MG63 (cell line): ENCODE measurements at places on chromosomes 7 and 10.
A peak's percentile ranks its signal among the peaks of the same experiment; 100 is the strongest.

DNA sequence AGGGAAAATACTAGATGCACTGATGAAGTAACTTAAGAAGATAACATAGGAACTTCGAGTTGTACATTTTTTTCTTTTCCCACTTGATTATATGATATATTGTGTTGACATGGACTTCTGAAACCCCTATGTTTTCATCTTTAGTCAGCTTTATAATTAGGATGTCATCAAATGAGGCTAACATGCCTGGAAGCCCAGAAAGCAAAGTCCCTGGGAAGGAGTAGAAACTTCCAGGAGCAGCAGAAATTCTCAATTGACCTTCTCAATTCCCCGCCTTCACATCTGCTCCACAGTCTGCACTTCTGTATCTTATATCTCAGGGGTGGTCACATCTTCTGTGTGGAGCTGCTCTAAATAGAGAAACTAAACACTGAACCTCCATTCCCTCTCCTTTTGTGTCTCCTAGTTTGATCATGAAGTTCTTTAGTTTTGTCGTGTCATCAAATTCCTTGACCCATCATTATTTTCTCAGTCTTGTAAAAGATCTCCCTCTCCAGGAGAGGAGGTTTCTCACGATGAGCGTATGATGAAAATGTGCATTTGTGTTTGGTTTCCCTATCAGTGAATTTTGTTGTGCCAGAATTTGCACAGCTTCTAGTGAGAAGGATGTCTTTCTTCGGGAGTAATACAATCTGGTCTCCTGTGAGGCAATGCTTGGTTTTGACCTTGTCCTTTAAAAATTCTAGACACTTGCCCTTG is 303.3 kb downstream of the SUGCT start:
- DNase-seq: no peak

- DNase-seq: no peak
Measured at GRCh38 chr10:97842656-97843280, 6.9 kb upstream of the GOLGA7B start.

- DNase-seq: no peak
Measured at GRCh38 chr7:14765731-14766130, 136.8 kb downstream of the DGKB start.

DNA sequence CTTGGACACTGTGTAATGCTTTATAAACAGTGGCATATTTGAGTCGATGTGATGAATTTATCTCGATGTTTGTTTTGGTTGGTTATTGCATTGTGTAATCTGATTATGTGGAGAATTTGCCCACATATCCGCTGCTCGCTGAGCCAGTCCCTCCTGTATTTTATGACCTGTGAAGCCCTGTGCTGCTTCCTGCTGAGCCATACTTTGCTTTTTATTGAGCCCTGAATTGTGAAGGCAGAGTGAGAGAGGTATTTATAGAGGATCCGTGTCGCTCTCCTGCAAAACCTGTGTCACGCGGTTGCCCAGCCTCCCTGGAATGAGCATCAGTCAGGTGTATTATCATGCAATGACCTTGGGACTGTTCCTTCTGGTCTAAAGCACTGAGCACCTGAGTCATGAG is 253.7 kb downstream of the ARHGAP21 start:
- DNase-seq: peak; percentile 28

DNA sequence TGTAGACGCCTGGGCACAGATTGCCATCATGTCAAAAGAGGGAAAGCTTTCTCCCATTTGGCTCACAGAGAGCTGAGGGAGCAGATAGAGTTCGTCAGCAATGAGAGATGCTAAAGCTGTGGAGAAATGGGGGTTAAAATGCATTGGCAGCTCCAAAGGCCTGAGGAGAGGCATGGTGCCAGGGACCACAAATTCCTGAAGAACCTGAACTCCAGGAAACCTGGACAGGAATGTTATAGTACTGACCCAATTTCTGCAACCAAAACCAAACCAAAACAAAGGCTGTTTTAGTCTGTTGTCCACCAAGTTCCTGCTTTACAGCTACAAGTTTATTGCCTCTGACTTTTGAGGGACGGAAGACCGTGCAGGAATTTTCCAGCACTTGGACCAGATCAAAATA is 575.7 kb downstream of the REEP3 start:
- DNase-seq: no peak

DNA sequence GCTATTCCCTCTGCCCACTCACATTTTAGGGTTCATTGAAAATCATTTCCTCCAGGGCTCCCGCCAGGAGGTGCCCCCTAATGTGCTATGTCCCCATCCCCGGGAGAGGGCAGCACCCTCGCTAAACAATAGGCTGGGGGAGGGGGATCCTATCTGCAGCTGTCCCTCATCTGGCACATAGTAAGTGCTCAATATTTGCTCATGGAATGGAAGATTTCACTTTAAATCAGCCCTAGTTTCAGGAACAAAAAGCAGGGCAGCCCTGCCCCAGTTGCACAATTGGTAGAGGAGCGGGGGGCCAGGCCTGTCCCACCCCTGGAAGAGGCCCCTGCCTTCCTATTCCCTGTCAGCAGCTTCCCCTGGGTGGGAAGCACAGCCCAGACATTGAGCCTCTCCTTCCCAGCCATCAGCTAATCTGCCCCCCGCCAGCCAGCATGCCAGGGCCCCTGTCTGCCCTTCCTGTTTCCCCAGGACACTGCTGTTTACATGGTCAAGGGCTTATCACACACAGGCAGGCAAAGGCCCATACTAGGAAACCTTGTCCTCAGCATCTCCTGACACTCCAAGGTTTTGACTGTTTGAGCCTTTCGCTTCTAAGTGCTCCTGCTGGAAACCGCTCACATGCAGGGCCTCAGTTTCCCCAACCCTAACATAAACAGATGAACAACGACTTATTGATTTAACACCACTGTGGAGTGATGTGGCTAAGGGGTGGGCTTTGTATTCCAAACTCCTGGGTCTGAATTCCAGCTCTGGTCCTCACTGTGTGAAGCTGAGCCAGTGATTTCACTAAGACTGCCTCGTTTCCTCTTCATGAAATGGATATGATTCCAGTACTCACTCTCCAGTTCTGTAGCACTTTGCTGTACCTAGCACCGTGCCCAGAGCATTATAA is 130.7 kb upstream of the ZMIZ1 start:
- no peak for DNase-seq

DNA sequence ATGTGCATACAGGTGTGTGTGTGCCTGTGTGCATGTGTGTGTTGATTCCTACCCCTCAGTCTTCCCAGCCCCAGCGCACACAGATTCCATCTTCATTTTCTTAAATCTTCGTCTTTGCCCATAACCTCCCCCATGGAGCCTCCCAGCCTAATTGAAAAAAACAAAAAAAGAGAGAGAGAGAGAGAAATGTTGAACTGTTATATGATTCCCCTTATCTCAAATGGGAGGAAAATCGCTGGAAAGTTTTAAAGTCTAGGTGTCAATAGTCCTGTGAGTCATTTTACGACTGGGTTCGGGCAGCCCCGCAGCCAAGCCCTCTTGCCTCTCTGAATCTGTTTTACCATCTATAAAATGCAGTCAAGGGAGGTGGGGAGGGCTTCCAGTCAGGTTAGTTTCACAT is 60.9 kb downstream of the SPOCK2 start:
- peak; percentile 42 for DNase-seq

GRCh38 chr7:124457841-124458240 is 307.8 kb downstream of the GPR37 start:
- DNase-seq: no peak

DNA sequence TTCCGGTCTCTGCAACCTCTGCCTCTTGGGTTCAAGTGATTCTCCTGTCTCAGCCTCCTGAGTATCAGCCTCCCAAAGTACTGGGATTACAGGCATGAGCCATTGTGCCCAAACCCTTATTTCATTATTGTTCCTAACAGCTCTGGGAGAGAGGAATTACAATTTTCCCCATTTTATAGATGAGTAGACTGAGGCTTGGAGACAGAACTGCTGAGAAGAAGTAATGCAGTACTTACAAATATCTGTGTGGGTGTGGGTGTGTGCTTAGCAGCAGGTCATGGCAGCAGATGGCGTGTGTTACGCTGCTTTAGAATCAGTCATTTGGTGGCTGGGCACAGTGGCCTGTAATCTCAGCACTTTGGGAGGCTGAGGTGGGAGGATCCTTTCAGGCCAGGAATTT is 7.4 kb downstream of the PRKRIP1 start:
- DNase-seq: no peak

DNA sequence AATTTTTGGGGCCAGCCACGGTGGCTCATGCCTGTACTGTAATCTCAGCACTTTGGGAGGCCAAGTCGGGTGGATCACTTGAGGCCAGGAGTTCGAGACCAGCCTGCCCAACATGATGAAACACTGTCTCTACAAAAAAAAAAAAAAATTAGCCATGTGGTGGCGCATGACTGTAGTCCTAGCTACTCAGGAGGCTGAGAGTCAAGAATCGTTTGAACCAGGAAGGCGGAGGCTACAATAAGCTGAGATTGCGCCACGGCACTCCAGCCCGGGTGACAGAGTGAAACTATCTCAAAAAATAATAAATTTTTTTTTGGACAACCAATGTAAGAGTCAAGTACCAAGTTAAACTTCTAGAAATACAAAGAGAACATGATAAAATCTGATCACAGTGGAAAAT is 164.6 kb downstream of the AVL9 start:
- DNase-seq: no peak

DNA sequence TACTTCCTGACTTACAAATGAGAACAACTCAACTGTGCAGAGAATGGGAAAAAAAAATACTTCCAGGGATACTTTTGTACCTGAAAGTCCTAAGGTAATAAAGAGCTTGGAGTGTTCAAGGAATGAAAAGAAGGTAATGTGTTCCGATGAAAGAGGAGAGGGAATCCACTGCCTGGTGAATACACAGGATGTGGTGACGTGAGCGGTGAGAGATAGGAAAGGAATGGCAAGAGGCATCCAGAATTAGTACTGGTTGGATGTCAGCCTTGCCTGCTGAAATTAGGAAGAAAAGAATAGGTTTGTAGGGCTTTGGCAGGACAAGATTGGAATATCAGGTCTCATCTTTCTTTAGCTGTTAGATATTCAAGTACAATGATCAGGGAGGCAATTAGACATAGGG is 347.7 kb downstream of the POM121L12 start:
- DNase-seq: peak; percentile 4

GRCh38 chr10:82609845-82610244 is 734.9 kb downstream of the NRG3 start:
- no peak for DNase-seq

- DNase-seq: no peak
Measured at GRCh38 chr10:100101192-100102076, 19.8 kb upstream of the CPN1 start.
